ENCODE measurements at places on chromosomes 3 and 15.

DNA sequence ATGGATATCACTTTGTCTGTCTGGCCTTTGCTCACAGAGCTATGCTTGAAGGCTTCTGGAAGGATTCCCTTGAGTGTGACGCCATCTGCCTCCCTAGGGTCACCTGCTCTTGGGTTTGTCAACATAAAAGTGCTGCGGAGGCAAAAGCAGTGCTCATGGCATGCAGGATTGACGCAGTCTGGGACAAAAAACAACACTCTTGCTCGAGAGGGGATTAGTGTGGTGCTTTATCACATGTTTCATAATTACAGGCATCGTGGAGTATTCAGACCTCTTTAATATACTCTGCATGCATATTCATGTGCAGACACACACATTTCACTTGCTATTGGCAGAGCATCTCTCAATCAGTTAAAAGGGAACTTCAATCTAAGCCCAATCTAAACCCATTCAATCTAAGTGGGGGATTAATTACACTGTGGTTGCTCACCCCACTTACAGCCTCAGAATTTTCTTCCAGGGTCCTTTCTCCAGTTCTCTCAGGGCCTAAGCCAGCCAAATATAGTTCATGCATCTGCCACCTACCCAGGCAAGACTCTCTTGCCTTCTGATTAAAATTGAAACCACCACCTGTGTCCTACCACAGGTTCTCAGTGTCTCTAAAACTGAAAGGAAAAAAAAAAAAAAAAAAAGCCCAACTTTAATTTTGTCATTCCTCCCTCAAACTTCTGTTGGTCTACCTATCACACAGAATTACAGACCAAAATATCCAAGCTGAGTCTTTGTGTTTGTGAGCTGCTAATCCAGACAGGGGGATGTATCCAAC lies 75.6 kb downstream of the BFSP2 start:
- no peak for DNase-seq

DNA sequence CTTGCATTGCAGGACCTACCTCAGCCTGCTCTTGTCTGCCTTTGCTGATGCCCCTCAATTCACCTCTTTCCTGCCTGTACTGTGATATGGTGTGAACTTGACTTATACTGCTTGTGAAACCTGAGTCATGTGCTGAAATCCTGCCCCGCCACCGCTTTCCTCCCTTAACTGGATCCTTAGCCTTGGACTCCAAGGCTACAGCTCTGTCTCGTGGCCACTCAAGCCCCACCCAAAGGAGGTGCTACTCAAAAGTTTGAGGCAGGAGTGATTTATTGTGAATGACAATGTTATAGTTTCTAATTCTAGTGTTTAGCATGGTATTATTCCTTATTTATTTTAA lies 56.1 kb downstream of the MYZAP start:
- no peak for DNase-seq

GRCh38 chr3:156240642-156241041 lies 120.3 kb downstream of the KCNAB1 start:
- no peak for DNase-seq

DNA sequence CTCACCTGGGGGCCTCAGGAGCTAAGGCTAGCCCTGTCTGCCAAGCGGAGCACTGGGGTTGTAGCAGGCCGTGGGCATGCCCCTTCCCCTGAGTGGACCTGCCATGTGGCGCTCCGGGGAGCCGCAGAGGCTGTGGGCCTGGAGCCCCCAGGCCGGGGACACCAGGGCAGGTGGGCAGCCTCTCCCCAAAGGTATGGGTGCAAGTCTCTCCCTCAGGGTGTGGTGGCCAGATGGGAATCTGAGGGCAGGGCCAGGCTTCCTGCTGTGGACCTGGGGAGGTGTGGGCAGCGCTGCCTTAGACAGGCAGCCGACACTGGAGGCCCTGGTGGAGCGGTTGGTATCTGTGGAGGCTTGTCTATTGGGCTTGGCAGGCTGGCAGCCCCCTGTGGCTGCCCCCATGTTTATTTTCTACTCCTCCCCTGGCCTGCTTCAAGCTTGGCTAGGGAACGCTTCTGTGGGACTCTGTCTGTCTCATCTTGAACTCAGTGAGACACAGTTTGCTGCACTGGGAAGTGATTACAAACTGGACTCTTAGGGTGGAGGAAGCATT lies 5.9 kb downstream of the ACVR2B start:
- no peak for DNase-seq

- no peak for DNase-seq
Observed at GRCh38 chr3:42829628-42830436, 20.6 kb downstream of the ACKR2 start.

GRCh38 chr3:72186400-72186855 lies 401.5 kb upstream of the PROK2 start:
- no peak for DNase-seq

- DNase-seq = no peak
Observed at GRCh38 chr3:76096836-76097588, 311.7 kb upstream of the ZNF717 start.

DNA sequence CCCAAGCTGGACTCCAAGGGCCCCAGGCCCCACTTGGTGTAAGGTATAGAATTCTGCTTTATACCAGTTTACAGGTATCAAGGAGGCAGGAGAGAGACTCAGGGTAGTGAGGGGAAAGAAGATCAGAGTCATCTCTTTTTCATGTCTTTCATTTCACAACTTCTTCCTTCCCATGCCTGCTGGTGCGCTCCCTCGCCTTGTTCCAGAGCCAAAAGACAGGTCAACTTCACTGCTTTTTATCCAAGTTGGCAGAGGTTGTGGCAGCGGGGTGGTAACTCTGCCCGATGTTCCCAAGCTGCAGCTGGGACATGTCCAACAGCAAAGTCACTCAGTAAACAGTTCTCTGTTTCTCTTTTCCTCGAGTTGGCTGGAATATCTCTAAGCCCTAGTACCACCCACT lies 86.3 kb upstream of the TCF12 start:
- DNase-seq = no peak

DNA sequence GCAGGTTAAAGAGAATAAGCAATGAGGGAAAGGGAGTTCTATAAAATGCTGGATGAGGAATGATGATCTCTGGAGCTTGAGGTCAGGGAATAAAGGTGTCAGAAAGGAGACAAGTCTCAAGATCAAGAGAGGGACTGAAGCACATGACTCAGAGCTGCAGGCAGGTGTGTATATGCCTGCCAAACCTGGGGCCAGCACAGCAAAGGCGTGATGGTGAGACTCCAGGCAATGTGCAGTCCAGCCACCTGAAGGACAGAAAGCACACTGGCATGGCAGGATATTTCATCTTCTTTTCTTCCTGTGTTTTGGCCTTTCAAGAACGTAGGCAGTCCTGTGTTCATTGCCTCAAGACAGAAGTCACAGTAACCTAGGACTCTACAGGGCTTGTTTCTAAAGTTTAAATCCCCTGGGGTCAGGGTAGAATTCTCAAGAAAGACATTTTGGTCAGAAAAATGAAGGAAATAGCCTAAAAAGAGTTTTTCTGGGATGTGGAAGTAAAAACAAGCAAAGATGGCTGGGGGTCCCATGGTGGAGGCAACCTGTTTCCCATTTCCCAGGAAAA lies 55.5 kb upstream of the TOPAZ1 start:
- no peak for DNase-seq

DNA sequence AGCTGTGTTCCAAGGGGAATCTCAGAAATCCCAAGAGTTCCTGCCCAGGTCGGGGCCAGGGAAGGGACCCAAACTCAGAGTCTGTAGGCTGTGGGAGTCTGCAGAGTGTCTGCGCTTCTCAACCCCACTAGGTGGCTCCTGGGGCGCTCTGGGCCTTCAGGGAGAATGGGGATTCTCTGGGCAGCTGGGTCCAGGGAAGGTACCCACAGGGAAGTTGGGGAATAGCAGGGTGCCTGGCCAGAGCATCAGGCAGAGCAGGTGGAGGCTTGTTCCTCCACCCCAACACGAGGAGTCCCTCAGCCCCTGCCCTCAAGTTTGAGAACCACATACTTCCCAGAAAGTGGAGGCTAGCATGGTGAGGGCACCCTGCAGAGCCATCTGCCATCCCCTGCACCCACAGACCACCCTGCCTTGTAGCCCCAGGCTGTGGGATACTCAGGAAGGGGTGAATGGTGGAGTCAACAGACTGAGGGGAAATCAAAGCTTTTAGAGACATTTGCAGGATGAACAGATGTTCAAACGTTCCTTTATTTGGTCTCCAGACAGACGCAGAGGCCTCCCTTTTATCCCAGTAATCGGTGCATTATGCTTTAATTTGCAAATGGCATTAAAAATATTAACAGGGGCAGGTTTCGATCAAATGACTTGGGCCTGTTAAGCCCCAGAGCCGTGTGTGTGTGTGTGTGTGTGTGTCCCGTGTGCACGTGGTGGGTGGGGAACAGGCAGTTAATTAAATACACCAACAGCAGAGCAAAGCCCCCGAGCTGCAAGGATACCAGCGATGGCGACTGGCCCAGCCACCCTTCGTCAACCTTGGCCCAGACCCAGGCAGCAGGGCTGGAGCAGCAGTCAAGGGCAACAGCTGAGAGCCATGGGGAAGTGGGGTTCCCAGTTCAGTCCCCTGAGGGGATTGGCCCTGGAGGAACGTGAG lies 57.7 kb downstream of the DNAJB8 start:
- DNase-seq = no peak

DNA sequence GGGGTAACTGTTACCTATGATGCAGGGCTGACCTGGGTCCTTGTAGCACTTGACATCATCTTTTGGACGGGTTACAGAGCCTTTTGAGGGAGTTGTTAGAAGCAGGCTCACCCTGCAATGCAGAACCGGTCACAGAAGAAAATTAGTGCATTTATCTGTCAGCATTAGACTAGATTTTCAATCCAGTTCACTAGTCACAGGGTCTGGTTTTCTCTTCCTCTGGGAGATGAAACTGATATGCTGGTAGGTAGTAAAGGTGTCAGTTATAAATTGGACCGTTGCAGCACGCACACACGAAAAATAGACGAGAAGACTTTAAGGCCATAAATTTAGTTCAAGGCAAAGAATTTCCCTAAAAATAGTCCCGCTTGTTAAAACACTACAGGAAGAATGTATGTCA lies 532.3 kb upstream of the ATP11B start:
- DNase-seq = no peak

DNA sequence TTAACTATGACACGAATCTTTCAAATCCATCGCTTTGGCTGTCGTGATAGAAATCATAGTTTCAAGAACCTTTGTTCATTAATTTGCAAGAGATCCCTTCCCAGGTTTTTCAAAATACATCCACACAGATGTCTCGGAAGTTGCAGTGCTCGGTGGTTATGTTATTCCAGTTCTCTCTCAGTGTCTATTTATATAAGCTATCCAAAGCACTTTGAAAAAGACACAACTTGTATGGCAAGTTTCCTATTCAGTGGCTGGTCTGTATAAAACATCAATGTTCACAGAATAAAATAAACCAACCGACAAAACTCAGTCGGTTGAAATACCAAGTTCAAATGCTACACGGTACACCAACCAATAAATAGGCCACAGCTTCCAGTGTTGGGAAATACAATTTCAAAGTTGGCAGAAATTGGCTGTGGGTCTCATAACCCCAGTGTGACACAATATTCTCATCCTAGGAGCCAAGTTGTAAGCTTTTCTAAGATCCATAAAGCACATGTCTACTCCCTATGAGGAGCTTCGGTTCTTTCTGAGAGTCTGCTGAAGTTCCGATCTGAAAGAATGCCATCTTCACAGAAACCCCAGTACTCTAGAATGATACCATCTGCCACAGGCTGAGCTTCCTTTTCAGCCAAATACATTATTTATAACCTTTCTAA lies 23.7 kb downstream of the SATB1 start:
- DNase-seq = no peak

DNA sequence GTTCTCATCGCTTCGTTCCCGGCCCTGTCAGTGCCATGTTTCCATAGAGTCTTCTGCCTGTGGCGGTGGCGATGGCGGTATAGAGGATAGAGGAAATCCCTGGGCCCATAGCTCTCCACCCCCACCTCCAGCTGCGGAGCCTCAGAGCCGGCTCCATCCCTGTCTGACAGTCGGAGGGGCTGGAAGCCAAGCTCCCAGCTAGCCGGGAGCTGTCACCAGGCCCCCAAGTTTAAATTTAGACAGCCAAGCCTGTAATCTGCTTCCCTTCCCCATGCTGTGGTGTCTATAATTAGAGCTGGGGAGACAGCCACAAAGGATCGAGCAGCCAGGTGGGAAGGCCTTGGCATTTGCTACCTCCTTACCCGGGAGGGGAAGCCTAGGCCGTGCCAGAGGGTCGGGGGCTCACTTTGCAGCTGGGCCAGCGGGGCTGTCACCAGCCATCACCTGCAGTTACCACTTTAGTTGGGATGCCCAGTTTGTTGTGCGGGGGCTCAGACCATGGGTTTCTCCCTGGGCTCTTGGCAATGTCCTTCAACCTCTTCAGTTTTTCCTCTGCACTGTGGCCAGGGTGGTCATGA lies 56.3 kb upstream of the SEC13 start:
- DNase-seq = no peak

GRCh38 chr15:59536553-59536952 lies 75.0 kb upstream of the GCNT3 start:
- DNase-seq = no peak

DNA sequence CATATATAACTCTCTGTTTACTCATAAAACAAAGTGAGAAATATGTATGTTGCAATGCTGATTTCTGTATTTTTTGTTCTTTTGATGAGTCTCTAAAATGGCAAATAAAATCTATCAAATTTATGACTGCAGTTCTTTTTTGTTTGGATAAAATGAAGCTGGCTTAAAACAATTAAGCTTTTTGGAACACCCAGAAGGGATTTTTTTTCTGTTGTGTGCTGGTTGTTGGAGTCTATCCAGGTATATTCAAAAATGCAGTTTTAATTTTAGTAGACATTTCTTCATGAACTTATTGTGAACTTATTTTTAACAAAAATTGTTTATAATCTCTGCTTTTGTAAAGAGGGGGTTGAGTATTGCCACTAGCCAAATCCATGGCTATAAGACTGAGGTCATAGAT lies 405.5 kb downstream of the RAP2B start:
- no peak for DNase-seq

DNA sequence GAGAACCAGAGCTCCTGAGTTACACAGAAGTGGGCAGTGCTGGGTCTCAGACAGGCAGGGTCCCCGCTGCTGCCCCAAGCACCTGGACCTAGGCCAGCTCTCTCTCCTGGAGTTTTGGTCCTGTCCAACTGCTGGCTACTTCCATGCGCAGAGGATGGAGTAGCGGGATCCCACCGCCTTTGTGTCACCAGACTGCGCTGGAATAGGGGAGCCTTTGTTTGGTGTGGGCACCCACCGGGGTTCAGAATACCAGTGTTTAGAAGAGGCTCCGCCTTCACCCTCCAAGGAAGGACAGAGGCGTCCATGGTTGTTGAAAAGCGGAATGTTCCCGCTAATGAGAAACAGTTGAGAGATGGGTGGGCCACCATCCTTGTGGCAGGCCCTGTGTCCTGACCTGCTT lies 154.4 kb downstream of the DNAJB8 start:
- DNase-seq = no peak

- DNase-seq = no peak
Observed at GRCh38 chr3:52195823-52196331, 2.1 kb upstream of the ALAS1 start.
